ENCODE measurements at places on chromosomes 6 and 20.
A peak's percentile ranks its signal among the peaks of the same experiment; 100 is the strongest.

- DNase-seq: no peak
Measured at GRCh38 chr6:65113581-65113980, 593.4 kb downstream of the EYS start.

GRCh38 chr20:47191074-47191673 lies 165.3 kb downstream of the ZMYND8 start:
- no peak for DNase-seq

GRCh38 chr20:53958260-53958659 lies 112.1 kb downstream of the BCAS1 start:
- DNase-seq: no peak

DNA sequence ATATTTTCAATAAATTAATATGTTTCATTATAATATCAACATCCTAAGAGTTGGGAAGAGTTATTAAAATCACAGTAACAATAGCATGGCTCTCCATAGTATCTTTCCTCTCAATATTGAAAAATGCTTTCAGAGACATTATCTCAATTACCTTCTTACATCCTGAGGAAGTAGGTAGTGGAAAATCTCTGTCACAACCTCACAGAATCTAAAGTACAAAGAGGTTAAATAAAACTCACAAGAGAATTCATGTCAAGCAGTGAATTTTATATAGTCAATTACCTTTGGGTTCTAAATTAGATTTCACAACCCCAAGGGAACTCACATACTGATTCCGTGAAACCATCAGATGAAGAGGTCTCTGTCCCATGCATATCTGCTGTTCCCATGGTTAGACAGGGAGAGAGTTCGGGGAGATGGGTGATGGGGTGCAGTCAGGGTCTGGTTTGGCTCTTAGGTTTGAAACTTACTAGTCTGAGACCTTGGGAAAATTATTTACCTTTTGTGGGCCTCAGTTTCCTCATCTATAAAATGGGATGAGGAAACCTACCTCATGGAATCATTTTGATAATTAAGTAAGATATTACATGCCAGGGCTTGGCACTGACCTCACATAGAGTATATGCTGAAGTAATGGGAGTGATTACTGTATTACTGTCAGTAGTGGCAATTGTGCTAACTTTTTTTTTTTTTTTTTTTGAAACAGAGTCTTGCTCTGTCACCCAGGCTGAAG lies 74.0 kb upstream of the SNX9 start:
- DNase-seq: no peak

- DNase-seq: no peak
Measured at GRCh38 chr20:41111578-41111951, 25.8 kb upstream of the PLCG1 start.

- DNase-seq: no peak
Measured at GRCh38 chr6:136921381-136921935, 643 bp upstream of the SLC35D3 start.

DNA sequence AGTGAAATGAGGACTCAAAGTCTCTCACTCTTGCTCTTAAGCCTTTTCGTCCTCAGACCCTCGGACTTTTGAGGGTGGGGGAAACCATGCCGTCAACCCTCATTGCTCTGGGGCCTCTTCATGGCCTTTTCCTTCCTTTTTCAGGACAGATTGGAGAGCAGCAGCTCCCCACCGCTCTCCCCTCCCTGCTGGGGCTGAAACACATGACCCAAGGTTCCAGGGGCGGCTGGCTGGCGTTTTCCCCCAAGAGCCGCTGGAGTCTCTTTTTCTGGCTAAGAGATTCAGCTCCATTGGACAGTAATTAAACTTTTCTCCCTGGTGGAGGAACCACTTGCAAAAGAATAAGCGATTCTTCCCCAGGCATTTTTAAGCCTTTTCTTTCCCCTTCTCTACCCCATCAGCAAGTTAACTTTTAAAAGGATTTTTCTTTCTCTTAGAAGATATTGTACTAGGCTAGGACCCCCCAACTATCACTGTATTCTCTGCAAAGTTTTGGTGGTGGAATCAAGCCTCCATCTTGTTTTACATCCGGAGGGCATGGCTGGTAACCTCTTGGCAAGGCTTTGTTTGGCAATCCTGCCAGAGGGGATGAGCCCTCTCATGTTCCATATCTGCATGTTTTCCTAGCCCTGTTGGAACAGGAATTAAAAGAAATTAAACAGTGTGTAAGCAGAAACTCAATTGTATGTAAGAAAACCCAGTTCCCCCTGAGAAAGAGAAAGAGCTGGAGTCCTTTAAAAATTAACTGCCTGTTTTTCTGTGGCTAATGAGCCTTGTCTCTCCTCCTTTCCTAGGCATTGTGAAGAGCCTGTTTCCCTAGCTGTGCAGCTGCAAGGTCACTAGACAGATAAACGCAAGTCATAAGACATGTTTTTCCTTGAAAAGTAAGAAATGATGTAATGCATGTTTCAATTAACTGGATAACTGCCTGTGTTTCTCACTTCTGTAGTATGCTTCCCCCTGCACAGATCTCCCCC lies 100.8 kb upstream of the GPR6 start:
- DNase-seq: peak; percentile 59

GRCh38 chr20:62776692-62777527 lies 19.4 kb upstream of the MRGBP start:
- peak; percentile 18 for DNase-seq

- DNase-seq: peak; percentile 24
Measured at GRCh38 chr6:90989763-90990162, 402.9 kb upstream of the MAP3K7 start.

- DNase-seq: peak; percentile 50
Measured at GRCh38 chr6:43812850-43813578, 43.0 kb downstream of the VEGFA start.

GRCh38 chr6:119116712-119117281 lies 38.3 kb upstream of the FAM184A start:
- no peak for DNase-seq

- peak; percentile 39 for DNase-seq
Measured at GRCh38 chr6:70396796-70397729, 16.2 kb upstream of the FAM135A start.

- no peak for DNase-seq
Measured at GRCh38 chr6:167759206-167759605, 67.5 kb upstream of the AFDN start.

- no peak for DNase-seq
Measured at GRCh38 chr20:48898210-48898609, 23.3 kb upstream of the ARFGEF2 start.

DNA sequence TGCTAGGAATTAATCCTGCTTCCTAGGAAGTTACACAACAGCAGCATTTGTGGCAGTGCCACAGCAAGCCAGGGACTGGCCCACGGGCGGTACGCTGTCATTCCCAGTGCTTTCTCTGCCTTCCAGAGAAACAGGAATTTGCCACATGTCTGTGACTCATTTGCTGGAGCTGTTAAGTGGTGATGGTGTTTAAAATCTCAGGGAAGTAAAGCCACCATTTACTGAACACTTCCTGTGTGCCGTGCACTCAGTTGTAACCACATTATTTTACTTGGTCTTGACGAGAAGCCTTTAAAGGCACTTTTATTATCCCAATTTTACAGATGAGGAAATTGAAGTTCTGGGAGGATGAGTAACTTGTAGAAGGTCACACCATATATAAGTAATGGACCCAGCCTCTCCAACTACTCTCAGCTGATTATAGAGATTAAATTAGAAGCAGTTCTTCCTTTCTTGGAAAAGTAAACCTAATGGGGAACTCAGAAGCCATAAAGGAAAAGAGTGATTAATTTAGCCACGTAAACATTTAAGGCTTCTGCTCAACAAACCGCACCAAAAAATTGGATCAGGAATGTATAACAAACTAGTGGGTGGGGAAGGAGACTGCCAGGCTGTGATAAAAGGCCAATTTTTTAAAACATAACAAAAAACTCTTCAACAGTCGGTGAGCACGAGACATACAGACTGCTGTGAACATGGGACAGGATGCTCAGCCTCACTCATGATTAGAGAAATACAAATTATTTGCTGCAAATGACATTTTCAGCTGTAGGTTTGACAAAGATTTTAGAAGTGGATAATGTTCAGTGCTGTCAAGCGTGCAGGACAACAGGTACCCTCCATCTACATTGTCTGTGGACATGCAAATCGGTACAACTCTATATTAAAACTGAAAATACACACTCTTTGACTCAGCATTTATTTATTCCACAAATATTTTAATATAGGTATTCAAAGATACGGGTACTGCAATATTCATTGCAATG lies 311.2 kb downstream of the NRN1 start:
- peak; percentile 59 for DNase-seq

GRCh38 chr20:14566505-14566904 lies 229.1 kb upstream of the FLRT3 start:
- DNase-seq: no peak
